ENCODE measurements at places on chromosomes 13 and 19. TPM values are rescaled to one million over a fixed set of nuclear protein-coding genes. Genes with fewer than 3 reads are reported as not detected.
A peak's percentile ranks its signal among the peaks of the same experiment; 100 is the strongest.

Gene SH2D3A
- total RNA-seq = 1.7 TPM

Gene PEAK3
- 0.16 TPM for total RNA-seq

Gene KLK14
- not detected for total RNA-seq

Gene MBOAT7
- 29.8 TPM for total RNA-seq

Gene PGLYRP2
- not detected for total RNA-seq

Gene FBXO27
- total RNA-seq = 3.0 TPM

Gene ELAVL1
- 35.8 TPM for total RNA-seq

DNA sequence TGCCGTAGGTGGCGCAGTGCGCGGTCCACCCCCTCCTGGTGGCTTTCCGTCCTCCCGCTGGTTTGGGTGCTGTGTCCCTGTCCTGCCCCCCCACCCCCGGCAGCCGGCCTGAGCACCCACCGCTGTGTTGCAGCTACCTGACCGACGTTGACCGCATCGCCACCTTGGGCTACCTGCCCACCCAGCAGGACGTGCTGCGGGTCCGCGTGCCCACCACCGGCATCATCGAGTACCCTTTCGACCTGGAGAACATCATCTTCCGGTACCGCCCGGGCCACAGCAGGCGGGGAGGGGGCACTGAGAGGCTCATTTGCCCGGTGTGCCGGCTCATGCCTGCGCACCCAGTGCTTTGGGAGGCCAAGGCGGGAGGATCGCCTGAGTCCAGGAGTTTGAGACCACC lies 20.6 kb downstream of the GNA11 start:
- ATAC-seq = no peak

DNA sequence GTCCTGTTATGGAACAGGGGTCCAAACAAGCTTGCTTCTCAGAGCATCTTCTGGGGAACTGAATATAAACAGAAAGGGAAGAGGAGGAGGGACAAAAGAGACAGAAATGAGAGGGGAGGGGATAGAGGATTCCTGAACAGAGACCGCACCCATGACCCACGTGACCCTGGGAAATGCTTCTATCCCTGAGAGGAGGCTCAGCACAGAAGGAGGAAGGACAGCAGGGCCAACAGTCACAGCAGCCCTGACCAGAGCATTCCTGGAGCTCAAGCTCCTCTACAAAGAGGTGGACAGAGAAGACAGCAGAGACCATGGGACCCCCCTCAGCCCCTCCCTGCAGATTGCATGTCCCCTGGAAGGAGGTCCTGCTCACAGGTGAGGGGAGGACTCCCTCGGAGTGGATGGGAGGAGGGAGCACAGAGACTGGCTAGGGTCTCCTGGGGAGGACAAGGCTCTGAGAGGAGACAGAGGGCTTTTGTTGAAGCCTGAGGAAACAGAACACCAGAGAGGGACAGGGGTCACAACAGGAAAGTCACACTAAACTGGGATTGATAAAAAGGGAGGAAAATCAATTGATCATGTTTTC lies at the start of gene CEACAM6:
Gene CEACAM6 (plus strand): TSS at position 203 of the 586 bp plus-strand sequence. CDS start 109 bp downstream, at position 312.
- no peak for ATAC-seq

DNA sequence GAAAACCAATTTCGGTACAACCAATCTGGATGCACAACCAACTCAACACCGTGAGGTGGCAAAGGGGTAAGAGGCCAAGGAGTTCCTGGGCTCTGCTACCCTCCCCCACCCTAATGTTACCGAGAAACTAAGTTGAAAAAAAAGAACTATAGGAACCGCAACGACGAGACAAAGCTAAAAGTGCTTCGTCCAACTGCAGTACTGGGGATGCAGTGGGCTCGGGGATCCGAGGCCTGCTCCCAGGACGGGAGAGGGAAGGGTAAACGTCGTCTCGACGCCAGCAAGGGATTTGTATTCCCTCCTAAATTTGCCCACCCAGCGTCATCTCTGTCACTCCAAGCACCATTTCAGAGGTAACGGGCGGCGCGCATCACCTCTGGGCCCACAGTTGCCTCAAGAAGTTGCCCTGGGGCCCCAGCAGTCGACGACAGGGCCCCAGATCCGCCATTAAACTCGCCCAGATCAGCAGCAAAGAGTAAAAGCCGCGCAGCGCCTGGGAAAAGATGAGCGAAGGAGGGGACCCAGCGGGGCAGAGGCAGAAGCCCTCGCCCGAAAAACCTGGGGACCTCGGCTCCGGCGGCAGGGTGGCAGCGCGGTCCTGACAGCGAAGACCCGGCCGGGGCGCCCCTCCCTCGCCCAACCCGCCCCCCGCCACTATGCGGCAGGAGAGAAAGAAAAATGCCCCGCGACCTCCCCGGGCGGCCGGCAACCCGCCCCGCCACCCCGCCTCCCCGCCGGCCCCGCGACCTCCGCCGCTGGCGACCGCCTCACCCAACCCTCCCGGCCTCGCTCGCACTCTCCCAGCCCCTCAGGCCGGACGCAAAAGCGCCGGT lies 752 bp downstream of the ZMYM5 start:
- ATAC-seq = peak; percentile 3

DNA sequence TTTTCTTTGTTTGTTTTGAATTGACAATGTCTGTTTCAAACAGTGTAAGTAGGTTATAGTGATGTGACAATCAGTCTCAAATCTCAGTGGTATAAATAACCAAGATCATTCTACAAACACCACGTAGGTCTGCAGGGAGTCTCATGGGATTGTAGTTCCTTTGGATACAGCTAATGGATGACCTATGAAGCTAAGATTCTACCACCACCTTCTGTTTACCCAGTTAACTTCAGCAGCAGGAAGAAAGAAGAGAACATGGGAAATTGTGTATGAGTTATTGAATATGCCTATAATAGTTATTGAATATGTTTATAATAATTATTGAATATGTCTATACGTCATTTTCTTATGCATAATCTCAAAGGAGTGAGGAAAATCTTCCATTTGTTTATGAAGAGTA lies 63.9 kb upstream of the SLITRK5 start:
- no peak for ATAC-seq

GRCh38 chr13:34474187-34474868 lies 467.7 kb upstream of the NBEA start:
- ATAC-seq = no peak

GRCh38 chr13:65095161-65096082 lies 2134.7 kb downstream of the PCDH9 start:
- no peak for ATAC-seq

DNA sequence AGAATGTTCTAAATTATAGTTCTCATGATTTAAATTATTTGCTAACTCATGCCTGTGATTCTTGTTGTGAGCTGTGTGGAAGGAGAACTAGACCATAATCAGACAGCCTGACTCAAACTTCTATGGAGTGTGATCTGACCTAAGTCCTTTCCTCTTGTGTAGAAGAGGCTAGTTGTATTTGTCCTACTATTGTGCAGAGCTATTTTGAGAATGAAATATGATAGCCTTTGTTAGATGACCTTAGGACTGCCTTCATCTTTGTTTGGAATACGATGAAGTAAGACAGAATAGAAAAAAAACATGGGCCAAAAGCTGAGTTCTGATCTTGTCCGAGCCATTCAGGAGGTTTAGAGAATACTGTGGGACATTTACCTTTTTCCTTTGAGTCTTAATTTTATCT lies 119.4 kb downstream of the STOML3 start:
- no peak for ATAC-seq

DNA sequence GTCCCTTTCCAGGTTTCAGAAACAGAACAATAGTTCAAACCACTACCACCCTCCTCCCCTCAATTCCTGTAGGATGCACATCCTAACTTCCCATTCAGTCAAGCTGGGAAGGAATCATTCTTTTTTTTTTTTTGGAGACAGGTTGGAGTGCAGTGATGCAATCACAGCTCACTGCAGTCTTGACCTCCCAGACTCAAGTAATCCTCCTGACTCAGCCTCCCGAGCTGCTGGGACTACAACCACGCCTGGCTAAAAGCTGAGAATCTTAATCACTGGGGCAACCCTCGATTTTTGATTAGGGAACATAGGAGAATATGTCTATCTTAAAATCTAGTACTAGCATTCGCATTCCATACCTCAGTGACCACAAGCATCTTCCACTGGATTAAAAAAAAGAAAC lies 146.2 kb downstream of the ABCC4 start:
- ATAC-seq = no peak

GRCh38 chr13:112623051-112623711 lies 35.2 kb upstream of the TUBGCP3 start:
- no peak for ATAC-seq

- peak; percentile 12 for ATAC-seq
These were observed 15.9 kb upstream of the SLC35E1 start for GRCh38 chr19:16587833-16588823.

GRCh38 chr19:35977446-35978222 lies 17.4 kb upstream of the SDHAF1 start:
- no peak for ATAC-seq

- ATAC-seq = no peak
These were observed 12.6 kb downstream of the DPY19L3 start for GRCh38 chr19:32418155-32418554.

DNA sequence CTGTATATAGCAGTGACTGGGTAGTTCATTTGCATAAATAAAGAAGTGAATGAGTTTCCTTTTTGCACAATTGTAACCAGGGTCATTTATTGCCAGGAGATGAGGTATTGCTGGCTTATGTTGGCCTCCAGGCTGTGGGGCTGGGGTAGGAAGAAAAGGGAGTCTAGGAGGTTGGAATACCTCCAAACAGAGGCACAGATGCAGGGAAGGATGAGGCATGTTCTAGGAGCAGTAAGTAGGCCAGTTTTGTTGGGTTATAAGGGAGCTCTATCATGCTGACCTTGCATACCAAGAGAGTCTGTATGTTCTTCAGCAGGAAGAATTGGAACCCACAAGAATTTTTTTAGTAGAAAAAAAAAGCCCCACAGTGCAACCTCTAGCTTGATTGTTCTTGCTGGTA lies 17.2 kb upstream of the CYSLTR2 start:
- no peak for ATAC-seq

DNA sequence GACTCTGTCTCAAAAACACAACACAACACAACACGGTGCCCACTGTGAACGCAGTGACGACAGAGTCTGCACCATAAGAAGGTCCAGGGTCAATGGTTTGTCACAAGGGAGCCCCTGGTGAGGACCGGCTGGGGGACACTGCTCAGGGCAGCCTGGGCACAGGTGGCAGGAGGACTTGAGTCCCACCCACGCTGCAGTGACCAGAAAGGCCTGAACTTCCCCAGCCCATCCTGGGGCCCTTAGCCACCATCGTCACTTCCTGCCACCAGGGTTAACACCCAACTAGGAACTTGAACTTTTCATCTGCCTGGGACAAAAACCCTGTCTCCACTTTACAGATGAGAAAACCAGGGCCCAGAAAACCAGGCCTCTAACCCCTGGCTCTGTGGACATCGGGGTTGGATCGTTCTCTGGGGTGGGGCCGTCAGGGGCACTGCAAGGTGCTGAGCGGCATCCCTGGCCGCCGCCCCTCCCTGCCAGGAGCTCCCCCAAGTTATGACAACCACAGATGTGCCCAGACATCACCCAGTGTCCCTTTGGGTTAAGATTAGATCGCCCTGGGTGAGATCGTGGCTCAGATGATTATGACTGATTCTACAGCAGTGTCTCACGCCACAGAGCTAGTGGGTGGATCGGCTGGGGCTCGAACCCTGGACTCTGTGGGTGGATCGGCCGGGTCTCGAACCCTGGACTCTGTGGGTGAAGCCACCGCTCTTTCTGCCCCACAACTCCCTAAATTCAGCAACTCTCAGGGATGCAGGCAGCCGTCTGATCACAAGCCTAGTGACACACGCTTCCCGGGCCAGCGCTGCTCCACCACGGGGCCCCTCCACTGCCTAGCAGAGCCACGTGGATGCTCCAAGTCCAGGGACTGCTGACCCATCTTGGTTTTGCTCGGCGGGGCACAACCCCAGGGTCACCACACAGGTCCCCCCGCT lies 14.0 kb downstream of the MOB3A start:
- peak; percentile 28 for ATAC-seq

DNA sequence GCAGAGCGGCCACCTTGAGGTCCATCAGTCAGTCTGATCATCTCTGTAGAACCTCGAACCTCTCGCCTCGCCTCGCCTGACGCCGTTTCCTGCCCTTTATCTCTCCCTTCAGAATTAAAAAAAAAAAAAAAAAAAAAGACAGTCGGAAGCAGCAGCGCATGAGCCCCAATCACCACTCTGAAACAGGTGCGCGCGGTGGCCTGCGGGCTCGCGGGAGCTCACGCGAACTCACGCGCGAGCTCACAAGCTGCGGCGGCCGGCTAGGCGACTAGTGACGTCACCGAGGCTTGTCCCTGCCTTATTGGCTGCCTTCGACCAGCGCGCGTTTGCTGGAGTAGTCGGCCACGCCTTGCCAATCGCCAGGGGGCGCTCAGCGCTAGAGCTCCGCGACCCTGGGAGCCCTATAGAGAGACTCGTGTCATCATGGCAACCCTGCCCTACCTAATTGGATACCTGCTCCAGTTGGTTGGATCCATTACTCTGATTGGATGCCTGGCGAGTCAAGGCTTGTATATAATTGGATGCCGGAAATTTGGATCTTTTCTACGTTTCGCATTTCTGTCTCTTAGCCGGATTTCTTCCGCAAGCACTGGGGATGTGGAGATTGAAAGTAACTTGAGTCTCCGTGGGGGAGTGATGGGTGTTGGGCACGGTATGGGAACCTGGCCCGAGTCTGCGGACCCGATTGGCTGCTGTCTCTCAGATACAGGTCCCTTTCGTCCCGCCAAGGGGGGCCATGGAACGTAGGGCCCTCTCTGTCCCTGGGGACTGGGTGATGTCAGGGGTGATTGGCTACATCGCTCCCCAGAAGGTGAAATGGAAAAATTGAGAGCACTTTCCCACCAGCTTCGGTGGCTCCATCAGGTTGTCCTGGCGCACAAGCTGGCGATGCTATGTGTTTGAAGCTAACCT lies 31.6 kb downstream of the SYT3 start:
- ATAC-seq = peak; percentile 68

DNA sequence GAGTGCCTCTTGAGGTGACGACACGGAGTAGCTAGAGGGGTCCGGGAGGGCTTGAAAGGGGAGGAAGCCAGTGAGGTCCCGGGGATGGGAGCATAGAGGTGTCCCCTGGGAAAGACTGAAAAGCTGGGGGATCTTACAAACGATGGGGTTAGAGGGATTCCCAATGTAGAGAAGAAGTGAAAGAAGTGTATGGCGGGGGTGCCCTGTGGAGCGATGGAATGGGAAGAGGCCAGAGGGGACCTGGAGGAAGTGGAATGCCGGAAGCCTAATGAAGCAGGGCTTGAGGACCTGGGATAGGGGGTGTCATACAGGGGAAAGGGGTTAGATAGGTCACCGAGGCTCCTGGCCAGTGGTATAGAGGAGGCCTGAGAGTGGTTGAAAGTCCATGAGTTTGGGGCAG lies 580 bp downstream of the AP2A1 start:
- no peak for ATAC-seq
